RKO (cell line): ENCODE measurements at places on chromosomes 4 and X.

GRCh38 chr4:15186806-15187205 is 184.5 kb downstream of the CPEB2 start:
- DNase-seq: no peak

DNA sequence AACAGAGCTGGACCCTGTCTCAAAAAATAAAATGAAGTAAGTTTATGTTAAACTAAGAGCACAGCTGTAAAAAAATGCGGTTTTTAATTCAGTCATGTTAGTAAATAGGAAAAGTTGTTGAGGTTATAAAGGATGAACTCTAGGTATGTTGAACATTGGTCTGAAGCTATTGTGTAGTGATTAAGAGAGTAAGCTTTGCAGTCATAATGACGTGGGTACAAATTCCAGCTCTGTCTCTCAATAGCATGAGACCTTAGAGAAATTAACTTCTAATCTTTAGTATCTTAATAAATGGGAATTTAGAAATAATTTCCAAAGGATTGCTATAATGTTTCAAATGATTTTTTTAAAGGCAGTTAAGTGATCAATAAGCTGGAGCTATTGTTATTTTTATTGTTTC is 2.9 kb upstream of the YTHDC1 start:
- DNase-seq: no peak

- no peak for DNase-seq
These were observed 129.7 kb downstream of the CPE start for GRCh38 chr4:165508372-165509120.

DNA sequence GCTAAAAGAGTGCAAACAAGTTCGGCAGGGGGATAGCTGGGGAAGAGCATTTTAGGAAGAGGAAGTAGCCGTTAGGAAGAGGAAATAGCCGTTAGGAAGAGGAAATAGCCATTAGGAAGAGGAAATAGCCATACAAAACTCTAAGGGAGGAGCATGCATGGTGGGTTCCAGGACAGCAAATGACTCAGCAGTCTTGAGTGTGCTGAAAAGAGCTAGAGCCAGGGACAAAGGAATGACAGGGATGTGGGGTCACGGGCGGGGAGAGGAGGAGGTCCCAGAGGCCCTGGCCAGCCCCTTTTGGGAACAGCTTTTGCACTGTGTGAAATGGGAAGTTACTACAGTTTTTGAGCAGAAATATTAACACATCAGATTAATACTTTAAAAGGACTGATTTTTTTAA is 882.6 kb downstream of the TRIML1 start:
- no peak for DNase-seq

DNA sequence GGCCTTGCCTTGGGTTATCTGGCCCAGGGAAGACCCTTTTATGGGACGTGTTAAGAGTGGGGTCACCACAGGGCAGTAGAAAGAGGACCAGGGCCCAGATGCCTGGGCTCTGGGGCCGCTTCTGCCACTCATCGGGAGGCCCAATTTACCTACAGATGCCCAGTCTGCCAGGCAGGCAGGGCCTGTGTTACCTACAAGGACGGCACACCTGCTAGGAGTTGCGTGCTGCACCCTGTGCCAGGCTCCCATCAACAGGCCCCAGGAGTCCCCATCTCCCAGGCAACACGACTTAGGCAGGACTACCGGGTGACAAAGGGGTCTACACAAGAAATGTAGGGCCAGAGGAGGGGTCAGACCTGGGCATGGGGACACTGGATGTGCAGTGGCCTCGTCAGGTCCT is 34.6 kb downstream of the WDR1 start:
- no peak for DNase-seq

- DNase-seq: no peak
These were observed 715.2 kb downstream of the TRIML1 start for GRCh38 chr4:188854436-188854835.

DNA sequence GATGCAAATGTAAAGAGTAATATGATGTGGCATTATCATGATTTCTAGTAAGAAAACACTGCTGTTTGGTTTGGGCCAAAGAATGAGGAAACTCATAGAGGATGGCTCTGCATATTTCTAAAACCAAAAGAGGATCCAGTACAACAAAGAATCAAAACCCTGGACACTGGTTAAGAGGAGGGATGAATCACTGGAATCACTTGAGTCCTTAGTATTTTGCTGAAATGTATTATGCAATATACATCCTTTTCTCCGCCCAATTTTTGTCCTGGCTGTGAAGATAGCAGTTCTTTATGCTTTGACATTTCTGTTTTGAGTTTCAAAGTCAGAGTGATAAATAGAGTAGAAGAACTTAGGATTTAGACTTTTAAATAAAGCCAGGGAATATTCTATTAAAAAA is 345.9 kb downstream of the PACRGL start:
- no peak for DNase-seq
